ENCODE measurements at places on chromosomes 2 and 18. TPM values are rescaled to one million over a fixed set of nuclear protein-coding genes. Genes with fewer than 3 reads are reported as not detected.

The SPEG gene
- 49.4 TPM for total RNA-seq

The NEB gene
- total RNA-seq: 1.6 TPM

The SULT1C2 gene
- 5.9 TPM for total RNA-seq

GRCh38 chr2:10709290-10709939, 12.0 kb upstream of the ATP6V1C2 start:
- no peak overlapping the region for H3K4me3 ChIP-seq
- H3K27ac ChIP-seq: no peak overlapping the region
- no peaks in the 10 kb centered on the region for H3K36me3 ChIP-seq
- no peaks in the 10 kb centered on the region for H3K4me1 ChIP-seq

GRCh38 chr2:219492575-219492974, 6.1 kb upstream of the GMPPA start:
- no peak overlapping the region for H3K27ac ChIP-seq
- no peaks in the 10 kb centered on the region for H3K36me3 ChIP-seq
- no peak overlapping the region for H3K4me3 ChIP-seq
- DNase-seq: no peak

- H3K4me1 ChIP-seq: peaks cover 8% of the 10 kb centered on the region
- DNase-seq: no peak
- H3K27me3 ChIP-seq: no peaks in the 10 kb centered on the region
- H3K36me3 ChIP-seq: no peaks in the 10 kb centered on the region
- no peak overlapping the region for H3K4me3 ChIP-seq
Observed at GRCh38 chr2:103785432-103785831, 1023.6 kb downstream of the TMEM182 start.

DNA sequence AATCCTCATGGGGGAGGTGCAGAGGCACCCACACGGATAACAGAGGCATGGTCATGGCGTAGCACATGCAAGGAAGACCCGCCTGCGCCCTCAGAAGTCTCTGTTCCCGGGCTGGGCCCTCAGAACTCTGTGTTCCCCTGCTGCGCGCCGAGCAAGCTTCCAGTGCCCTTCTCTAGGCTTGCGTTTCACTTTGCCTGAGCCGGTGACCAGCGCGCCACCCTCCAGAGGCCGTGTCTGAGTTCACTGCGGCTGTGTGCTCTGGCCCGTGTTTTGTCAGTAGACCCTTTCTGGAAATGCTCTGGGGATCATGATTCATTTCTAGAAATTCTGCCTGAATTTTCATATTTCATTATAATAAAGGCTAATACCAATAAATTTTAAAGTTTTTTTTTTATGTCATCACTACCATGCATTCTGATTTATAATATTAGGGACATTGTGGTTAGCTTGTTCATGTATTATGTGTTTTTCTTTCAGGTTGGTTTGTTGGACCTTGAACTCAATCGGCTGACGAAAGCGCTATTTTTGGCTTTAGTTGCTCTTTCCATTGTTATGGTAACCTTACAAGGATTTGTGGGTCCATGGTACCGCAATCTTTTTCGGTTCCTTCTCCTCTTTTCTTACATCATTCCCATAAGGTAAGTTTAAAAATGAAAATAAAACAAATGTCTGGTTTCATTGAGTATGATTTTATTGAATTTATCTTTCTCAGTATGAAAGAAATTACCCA, 142.7 kb upstream of the NFATC1 start:
- H3K27ac ChIP-seq: no peak overlapping the region
- H3K4me3 ChIP-seq: no peak overlapping the region
- H3K36me3 ChIP-seq: peaks cover 5% of the 10 kb centered on the region
- H3K27me3 ChIP-seq: no peaks in the 10 kb centered on the region

DNA sequence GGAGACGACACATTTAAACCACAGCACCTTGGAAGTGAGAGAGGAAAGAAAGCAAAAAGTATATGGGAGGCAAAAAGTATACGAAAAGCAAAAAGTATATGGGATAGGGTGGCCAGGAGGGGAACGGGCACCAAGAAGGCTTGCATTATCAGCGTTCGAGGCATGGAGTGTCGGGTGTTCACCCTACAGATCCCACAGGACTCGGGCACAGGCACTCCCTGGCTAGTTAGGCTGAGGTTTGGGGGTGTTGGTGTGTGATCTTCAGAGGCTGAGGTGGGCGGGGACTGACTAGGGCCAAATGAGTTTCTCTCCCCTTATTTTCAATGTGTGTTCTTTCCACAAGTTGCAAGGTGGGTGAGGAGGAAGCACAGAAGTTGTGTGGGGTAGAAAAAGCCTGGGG, 86.6 kb downstream of the EVA1A start:
- peaks cover 24% of the 10 kb centered on the region for H3K27me3 ChIP-seq
- H3K4me1 ChIP-seq: peaks cover 52% of the 10 kb centered on the region
- DNase-seq: no peak
- H3K4me3 ChIP-seq: no peak overlapping the region
- H3K27ac ChIP-seq: no peak overlapping the region
